Mesothelial cell of epicardium (in vitro differentiated cells): ENCODE measurements at places on chromosomes 2 and 18. TPM values are rescaled to one million over a fixed set of nuclear protein-coding genes. Genes with fewer than 3 reads are reported as not detected.

GRCh38 chr18:12327510-12328178 is 19.6 kb downstream of the TUBB6 start:
- H3K4me1 ChIP-seq, result no peaks in the 10 kb centered on the region
- peaks cover 43% of the 10 kb centered on the region for H3K36me3 ChIP-seq
- no peak overlapping the region for H3K4me3 ChIP-seq
- DNase-seq, result peak; percentile 54

DNA sequence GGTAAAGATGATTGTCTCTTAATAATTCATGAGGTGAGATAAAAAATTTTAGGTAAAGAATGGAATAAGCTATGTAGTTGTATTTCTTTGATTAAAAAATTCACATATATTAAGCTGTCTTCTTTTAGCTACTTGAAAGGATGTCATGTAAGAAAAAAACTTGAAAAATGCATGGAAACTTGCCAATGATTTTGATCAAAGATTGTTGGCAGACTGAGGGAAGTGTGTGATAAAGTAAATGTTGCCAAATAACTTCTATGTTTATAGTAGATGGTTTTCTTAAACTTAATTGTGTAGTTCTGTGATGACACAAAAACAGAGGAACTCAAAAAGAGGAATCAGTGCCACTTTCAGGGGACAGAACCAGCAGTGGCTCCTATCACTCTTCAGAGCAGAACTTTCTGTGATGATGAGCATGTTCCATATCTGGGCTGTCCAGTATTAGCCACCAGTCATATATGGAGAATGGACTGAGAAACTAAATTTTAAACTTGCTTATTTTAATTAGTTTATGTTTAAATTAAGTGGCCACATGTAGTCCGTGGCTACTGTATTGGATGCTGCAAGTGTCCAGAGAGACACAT is 51.9 kb upstream of the SLC38A11 start:
- peaks cover 5% of the 10 kb centered on the region for H3K27me3 ChIP-seq
- peaks cover 4% of the 10 kb centered on the region for H3K4me1 ChIP-seq
- no peaks in the 10 kb centered on the region for H3K36me3 ChIP-seq
- H3K4me3 ChIP-seq, result no peak overlapping the region

DNA sequence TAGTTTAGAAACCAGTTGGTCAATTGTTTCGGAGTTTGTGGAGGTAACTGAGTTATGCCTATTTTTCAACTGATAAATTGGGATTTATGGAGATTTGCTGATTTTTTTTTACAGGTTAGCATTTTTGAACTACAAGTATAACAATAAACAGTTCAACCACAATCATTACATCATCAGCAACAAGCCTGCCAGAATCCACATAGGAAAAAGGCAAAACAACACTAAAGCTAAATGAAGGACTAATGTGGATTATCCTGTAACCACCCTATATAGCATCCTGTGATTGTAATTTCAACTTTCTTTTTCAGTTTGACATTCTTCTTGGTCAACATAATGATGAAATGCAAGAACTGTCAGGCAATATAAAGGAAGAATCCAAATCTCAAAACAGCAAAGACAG is 76.5 kb downstream of the CCDC102B start:
- no peaks in the 10 kb centered on the region for H3K27me3 ChIP-seq
- DNase-seq, result no peak
- no peak overlapping the region for H3K27ac ChIP-seq
- no peak overlapping the region for H3K4me3 ChIP-seq

GRCh38 chr2:149169656-149170055 is 131.2 kb downstream of the LYPD6B start:
- H3K27ac ChIP-seq, result peak overlapping the region; percentile 50
- no peak overlapping the region for H3K4me3 ChIP-seq
- no peak for DNase-seq
- H3K27me3 ChIP-seq, result no peaks in the 10 kb centered on the region
- H3K4me1 ChIP-seq, result peaks cover 47% of the 10 kb centered on the region

- no peak overlapping the region for H3K27ac ChIP-seq
- DNase-seq, result no peak
- no peak overlapping the region for H3K4me3 ChIP-seq
- H3K27me3 ChIP-seq, result peaks cover 60% of the 10 kb centered on the region
Measured at GRCh38 chr2:31108561-31109286, 29.5 kb downstream of the GALNT14 start.

DNA sequence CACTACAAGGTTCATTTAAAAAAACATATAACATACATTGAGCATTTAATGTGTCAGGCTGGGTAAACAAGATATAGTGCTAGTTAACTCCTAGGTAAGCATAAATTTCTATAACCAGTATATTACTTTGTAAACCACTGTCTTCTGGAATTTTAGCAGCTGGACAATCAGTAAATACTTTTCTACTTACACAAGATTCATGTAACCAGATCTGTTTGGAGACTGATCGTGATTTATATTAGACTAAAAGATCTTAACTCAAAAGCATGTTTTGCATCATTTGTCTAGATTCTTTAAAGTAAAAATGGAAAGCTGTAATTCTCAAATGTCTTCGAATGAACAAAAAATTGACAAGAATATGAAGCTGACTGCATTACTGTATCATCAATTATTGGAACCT is 941 bp upstream of the SGO2 start:
- peak overlapping the region; percentile 92 for H3K4me3 ChIP-seq
- H3K27me3 ChIP-seq, result peaks cover 10% of the 10 kb centered on the region
- H3K36me3 ChIP-seq, result no peaks in the 10 kb centered on the region
- no peak for DNase-seq
- H3K27ac ChIP-seq, result no peak overlapping the region

DNA sequence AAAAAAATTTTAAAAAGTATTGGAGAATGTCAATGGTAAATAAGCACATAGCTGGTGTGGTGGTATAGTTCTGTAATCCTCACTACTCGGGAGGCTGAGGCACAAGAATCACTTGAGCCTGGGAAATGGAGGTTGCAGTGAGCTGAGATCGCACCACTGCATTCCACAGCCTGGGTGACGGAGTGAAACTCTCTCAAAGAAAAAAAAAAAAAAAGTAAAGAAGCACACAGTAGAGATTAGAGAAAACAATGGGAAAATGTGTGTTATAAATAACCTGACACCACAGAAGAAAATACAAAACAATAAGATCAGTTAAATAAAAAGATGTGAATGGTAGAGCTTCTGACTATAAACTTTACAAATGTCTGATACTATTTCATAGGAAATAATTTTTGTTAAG is 163.7 kb upstream of the WDSUB1 start:
- H3K4me3 ChIP-seq, result no peak overlapping the region
- H3K27ac ChIP-seq, result peak overlapping the region; percentile 97
- no peak for DNase-seq
- H3K36me3 ChIP-seq, result peaks cover 21% of the 10 kb centered on the region

- no peak within 1 kb of the TSS for H3K4me3 ChIP-seq
- peak within 1 kb of the TSS; percentile 9 for H3K27ac ChIP-seq
- no peaks in the 10 kb centered on the region for H3K36me3 ChIP-seq
- H3K4me1 ChIP-seq, result peaks cover 29% of the 10 kb centered on the region
Measured at GRCh38 chr18:3219631-3220335, at the start of gene MYOM1. Gene MYOM1 (minus strand): TSS chr18:3219968. CDS start chr18:3215223, 4,745 bp downstream.

DNA sequence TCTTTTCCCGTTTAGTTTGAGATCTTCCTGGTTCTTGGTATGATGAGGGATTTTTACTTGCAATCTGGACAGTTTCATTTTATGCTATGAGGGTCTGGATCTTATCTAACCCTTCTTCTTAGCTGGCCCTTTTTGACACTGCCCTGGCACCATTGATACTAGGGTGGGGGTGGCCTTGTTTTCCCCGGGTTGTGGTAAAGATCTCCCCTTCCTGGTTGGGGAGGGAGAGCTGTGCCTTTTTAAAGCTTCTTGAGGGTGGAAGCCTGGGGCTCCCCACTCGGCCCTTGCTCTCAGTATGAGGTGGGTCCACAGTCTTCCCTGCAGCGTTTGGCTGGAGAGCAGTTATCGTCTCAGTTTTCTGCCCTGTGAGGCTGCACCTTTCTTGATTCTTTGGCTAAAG is 66.1 kb downstream of the ASB1 start:
- DNase-seq, result peak; percentile 21
- no peak overlapping the region for H3K4me3 ChIP-seq
- H3K27ac ChIP-seq, result no peak overlapping the region
- peaks cover 2% of the 10 kb centered on the region for H3K27me3 ChIP-seq
- H3K36me3 ChIP-seq, result no peaks in the 10 kb centered on the region

GRCh38 chr18:50249576-50249975 is 16.7 kb downstream of the CFAP53 start:
- H3K27ac ChIP-seq, result no peak overlapping the region
- no peak overlapping the region for H3K4me3 ChIP-seq

DNA sequence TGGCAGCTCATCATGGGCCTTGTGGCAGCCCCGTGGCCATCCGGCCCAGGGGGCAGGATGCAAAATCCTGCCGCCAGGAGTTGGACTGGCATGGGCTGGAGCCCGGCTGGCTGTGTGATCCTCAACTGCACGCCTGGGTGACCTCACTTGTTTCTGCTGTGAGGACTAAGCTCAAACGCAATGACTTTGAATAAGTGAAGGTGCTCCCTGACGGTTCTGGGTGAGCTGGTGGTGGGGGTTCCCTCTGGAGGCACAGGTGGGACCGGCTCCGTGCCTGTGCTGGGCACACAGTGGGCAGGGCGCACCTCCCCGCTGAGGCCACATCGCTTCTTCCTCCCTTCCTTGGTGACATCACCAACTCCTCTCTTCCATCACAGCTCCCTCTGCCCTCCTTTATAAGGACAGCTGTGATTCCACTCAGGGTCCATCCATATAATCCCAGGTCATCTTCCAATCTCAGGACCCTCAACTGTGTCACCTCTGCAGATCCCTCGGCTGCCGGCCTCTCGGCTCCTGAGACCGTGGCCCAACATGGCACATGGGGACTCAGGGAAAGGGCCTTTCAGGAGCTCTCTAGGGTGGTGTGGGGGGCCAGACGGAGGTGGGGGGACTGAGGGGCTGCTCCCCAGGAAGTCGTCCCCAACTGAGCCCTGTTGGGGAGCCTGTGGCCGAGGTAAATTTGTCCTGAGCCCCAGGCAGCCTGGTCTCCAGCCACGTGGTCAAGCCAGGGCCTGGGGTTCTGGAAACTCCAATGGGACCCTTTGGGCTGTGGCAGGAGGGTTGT is 75.5 kb upstream of the ODC1 start:
- H3K4me3 ChIP-seq, result no peak overlapping the region
- no peak for DNase-seq
- H3K27ac ChIP-seq, result no peak overlapping the region
- H3K27me3 ChIP-seq, result no peaks in the 10 kb centered on the region
- H3K36me3 ChIP-seq, result no peaks in the 10 kb centered on the region

GRCh38 chr2:213065583-213066442 is 85.6 kb downstream of the IKZF2 start:
- H3K36me3 ChIP-seq, result no peaks in the 10 kb centered on the region
- H3K4me1 ChIP-seq, result peaks cover 47% of the 10 kb centered on the region
- H3K27ac ChIP-seq, result peak overlapping the region; percentile 58
- DNase-seq, result no peak

- no peak for DNase-seq
- no peak overlapping the region for H3K27ac ChIP-seq
- peaks cover 8% of the 10 kb centered on the region for H3K4me1 ChIP-seq
- H3K4me3 ChIP-seq, result no peak overlapping the region
Measured at GRCh38 chr2:24010477-24011249, 778 bp downstream of the MFSD2B start.

GRCh38 chr2:55418512-55419232 is 984 bp downstream of the CCDC88A start:
- H3K27me3 ChIP-seq, result peaks cover 5% of the 10 kb centered on the region
- H3K27ac ChIP-seq, result peak overlapping the region; percentile 97
- H3K4me1 ChIP-seq, result peaks cover 25% of the 10 kb centered on the region
- H3K4me3 ChIP-seq, result peak overlapping the region; percentile 86
- no peak for DNase-seq

- no peak for DNase-seq
- no peaks in the 10 kb centered on the region for H3K27me3 ChIP-seq
- H3K4me1 ChIP-seq, result peaks cover 6% of the 10 kb centered on the region
- H3K36me3 ChIP-seq, result no peaks in the 10 kb centered on the region
Measured at GRCh38 chr2:16262526-16263178, 322.3 kb downstream of the MYCN start.

DNA sequence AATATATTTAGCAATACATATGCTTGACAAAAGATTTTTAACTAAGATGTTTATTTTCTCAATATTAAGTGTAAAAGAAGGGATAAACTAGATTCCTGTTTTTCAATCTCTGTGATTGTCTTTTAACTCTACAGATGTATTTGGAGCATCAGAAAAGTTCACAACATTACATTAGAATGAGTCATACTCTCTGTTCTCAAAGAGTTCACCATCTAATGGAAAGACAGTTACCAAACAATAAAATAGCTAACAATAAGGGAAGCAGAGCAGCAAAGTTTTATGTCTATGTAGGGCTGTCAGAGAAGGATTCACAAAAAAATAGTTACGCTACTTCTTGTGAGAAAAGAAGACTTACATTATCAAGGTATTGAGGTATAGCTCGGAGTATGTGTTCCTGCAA is 109.2 kb upstream of the MAP2 start:
- H3K27me3 ChIP-seq, result no peaks in the 10 kb centered on the region
- no peaks in the 10 kb centered on the region for H3K36me3 ChIP-seq
- no peak overlapping the region for H3K4me3 ChIP-seq
- no peak overlapping the region for H3K27ac ChIP-seq
- H3K4me1 ChIP-seq, result peaks cover 4% of the 10 kb centered on the region

GRCh38 chr2:149826471-149827125 is 239.0 kb upstream of the MMADHC start:
- no peak for DNase-seq
- H3K36me3 ChIP-seq, result peaks cover 5% of the 10 kb centered on the region
- no peak overlapping the region for H3K27ac ChIP-seq
- no peaks in the 10 kb centered on the region for H3K27me3 ChIP-seq
- H3K4me1 ChIP-seq, result peaks cover 6% of the 10 kb centered on the region

DNA sequence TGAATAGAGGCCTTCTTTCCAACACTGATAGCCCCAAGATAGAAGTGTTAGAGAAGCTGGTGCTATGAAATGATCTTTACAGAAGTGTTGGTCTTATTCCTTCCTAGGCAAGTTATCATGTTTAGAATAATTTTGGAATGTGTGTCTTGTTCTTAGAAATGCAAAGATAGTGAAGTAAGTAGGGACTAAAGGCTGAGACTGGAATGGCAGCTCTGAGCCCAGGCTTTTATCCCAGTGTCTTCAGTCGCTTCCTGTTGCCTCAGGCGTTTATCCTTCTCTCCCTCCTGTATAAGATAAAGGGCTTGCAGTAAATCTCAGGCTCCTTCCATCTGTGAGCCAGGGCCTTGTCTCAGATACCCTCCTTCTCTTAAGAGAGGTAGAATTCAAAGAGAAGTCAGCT is 218.1 kb downstream of the TPGS2 start:
- H3K27me3 ChIP-seq, result no peaks in the 10 kb centered on the region
- H3K36me3 ChIP-seq, result peaks cover 3% of the 10 kb centered on the region
- no peak overlapping the region for H3K4me3 ChIP-seq
- peaks cover 32% of the 10 kb centered on the region for H3K4me1 ChIP-seq
- DNase-seq, result no peak

Gene INPP5D
- 8.9 to 9.4 TPM (median 9.2 TPM) in 3 replicates for total RNA-seq

Gene KYNU
- 0.09 to 0.23 TPM (median 0.20 TPM) in 3 replicates for total RNA-seq

Gene SATB2
- total RNA-seq, result 3.4 to 4.0 TPM (median 3.8 TPM) in 3 replicates

Gene CNGA3
- total RNA-seq, result not detected in 3 replicates

Gene ZC3H6
- 12.1 to 16.2 TPM (median 15.8 TPM) in 3 replicates for total RNA-seq

Gene ATP6V1B1
- 0.44 to 0.66 TPM in 2 of 3 replicates, not detected in the other for total RNA-seq

Gene AGAP1
- total RNA-seq, result 41.1 to 44.0 TPM (median 41.5 TPM) in 3 replicates

Gene ITGAV
- 93.3 to 112 TPM (median 100 TPM) in 3 replicates for total RNA-seq
